Memory B cell (primary cell): ENCODE measurements at places on chromosomes 7 and 10.
A peak's percentile ranks its signal among the peaks of the same experiment; 100 is the strongest.

GRCh38 chr7:81430761-81431160 is 339.1 kb downstream of the HGF start:
- no peak for DNase-seq

GRCh38 chr10:75395066-75395931 is 6.3 kb downstream of the ZNF503 start:
- no peak for DNase-seq

GRCh38 chr7:132243463-132243862 is 332.8 kb downstream of the PLXNA4 start:
- DNase-seq = no peak

GRCh38 chr10:44662051-44662450 is 249.1 kb upstream of the TMEM72 start:
- DNase-seq = no peak

DNA sequence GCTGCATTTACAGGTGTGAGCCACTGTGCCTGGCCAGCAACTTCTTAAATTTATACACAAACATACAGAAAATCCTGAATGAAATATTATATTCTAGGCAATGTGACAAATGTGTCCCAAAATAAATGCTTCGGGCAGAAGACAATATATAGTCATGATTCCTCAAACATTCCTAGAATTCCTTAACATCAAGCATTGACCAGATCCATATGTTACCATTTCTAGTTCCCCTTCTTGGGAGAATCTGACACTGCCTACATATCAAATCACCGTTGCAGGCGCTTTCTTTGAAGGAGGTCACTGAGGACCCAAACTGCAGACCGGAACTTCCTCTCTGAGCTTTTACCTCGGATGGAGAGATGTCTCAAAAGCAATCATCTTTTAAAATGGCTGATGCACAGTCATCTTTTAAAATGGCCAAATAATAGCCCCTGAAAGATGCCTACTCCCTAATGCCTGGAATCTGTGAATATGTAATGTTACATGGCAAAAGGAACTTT is 323.5 kb downstream of the PHF14 start:
- DNase-seq = no peak

DNA sequence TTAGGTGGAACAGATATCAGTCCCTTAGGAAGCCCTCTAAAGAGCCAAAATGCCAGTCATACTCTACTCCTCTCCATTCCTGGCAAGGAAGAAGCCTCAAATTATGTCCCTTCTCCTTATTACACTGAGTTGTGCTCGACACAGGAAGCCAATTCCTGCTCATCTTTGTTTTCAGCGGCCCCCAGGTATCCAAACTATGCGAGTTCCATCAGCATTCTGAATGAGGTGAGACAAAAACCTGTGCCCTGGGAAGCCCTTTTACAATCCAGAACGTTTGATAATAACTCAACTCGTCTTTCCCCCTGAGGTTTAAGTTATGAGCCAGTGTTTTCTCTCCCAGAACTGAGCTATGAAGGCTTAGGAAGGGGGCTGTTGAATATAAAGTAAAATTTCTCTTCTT is 580.5 kb downstream of the NXPH1 start:
- DNase-seq = no peak

GRCh38 chr7:142529591-142529990 is 219.7 kb upstream of the PRSS1 start:
- DNase-seq = no peak

GRCh38 chr10:5478694-5479305 is 20.6 kb downstream of the CALML5 start:
- no peak for DNase-seq

DNA sequence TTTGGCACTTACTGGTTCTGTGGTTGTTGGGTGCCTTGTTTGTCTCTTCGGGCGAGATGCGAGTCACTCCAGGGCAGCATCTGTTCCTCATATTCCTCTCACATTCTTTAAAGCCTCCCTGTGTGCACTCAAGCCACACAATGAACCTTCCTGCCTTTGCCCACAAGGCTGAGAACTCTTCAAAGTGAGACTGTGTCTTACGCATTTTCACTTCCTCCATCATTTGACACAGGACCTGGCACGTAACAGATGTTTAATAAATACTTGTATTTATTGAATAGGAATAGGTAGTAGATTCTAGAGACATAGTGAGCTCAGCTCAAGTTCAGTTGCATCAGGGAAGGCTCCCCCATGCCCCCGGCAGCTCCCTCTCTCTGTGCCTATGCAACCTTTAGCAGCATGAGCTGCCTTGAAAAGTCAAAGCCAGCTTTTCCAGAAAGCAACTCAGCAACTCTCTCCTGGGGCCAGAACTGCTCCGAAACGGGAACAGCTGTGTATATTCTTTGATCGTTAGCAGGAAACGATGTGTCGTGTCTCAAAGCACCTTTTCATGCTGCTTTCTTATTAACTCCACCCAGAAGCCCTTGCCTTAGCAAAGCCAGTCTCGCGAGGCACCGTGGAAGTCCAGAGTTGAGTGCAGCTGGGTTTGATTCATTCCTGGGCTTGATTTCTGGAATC is 97.5 kb downstream of the PFKFB3 start:
- DNase-seq = peak; percentile 47

DNA sequence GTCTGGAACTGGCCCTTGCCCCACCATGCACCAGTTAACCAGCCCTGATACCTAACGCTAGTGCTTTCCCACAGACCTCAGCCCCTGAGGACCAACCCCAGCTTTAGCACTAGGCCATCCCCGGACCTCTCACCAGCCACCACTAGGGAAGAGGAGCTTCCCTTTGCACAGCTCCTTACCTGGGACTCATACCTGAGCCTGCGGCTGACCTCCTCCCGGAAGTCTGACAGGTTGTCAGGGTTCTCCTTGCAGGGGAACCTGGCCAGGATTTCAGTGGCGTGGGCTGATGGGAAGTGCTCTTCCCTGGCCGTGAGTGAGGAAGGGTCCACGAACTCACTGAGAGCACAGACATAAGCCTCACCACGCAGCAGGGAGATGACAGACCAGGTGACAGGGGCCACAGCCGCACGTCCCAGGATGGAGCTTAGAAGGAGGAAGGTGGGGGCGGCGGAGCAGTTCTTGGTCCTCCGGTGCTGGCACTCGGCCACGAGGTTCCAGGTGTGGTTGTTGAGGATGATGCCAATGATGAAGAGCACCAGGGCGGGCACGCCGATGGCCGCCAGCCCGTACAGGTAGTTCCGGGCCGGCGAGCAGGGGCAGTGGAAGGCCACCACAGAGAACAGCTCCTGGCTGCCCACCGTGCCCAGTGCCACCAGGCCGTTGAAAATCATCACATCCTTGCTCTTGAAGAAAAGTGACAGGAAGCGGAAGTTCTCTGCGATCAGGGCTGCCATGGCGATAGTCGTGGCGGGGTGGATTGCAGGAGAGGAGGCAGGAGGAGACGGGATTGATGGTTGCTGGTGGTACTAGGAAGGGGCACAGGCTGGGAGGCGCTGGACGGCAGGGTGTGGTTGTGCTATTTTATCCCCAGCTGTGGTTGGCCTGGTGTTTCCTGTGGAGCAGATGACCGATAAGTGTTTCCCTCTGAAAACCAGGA is 2.7 kb downstream of the CALHM2 start:
- no peak for DNase-seq

- DNase-seq = no peak
Observed at GRCh38 chr10:8444630-8445029, 390.1 kb downstream of the GATA3 start.
